ENCODE measurements at places on chromosomes 5 and 9.

GRCh38 chr9:137900584-137901310, 23.2 kb downstream of the CACNA1B start:
- no peak for DNase-seq

DNA sequence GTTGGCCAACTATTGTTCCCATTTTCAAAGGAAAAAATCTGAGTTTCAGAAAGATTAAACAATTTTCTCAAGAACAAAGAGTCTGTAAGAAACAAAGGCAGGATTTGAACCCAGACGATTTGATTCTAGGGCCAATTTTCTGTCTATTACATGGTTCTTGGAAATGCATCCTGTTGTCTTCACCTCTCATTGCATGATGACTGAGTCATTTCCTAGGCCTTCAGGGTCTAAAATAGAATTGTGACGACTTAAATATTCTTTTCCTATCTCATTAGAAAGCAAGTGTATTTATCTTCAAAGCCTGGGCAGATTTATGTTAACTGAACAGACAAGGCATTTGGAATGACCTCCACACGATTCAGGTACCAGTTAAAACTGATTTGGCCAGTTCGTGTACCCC, 512.9 kb downstream of the NTRK2 start:
- no peak for DNase-seq

- DNase-seq = no peak
Observed at GRCh38 chr9:87327575-87328125, 170.0 kb upstream of the DAPK1 start.

- no peak for DNase-seq
Observed at GRCh38 chr5:161094411-161094810, 242.4 kb upstream of the ATP10B start.

GRCh38 chr9:127519301-127520166, 68.2 kb downstream of the LRSAM1 start:
- peak; percentile 14 for DNase-seq

DNA sequence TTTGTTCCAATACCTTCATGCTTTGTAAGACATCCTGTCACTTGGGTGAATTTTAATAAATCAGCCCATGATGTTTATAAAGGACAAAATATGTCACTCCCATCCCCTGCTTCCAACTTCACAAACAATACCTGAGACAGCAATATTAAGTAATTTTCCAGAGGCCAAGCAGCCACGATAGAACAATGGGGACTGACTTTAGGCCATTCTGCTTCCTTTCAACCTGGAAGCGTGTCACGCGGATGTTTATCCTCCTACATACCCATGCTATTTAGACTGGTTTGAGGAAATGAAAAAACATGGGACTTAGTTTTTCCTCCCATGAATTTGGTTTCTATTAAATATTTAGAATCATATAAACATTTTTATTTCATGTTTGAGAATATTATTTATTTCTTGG, 82.9 kb downstream of the GRAMD2B start:
- no peak for DNase-seq

Measured in activated gamma-delta T cell treated with anti-CD3 and anti-CD28 coated beads, Interleukin-2, amount 50 U/mL, for 16 hours (primary cell).